ENCODE measurements at places on chromosomes 6 and 20. TPM values are rescaled to one million over a fixed set of nuclear protein-coding genes. Genes with fewer than 3 reads are reported as not detected.

HLA-DOA gene
- 11.8 TPM for total RNA-seq

- no peaks in the 10 kb centered on the region for H3K27me3 ChIP-seq
- no peaks in the 10 kb centered on the region for H3K4me1 ChIP-seq
- no peak for DNase-seq
- H3K27ac ChIP-seq, result no peak overlapping the region
- no peaks in the 10 kb centered on the region for H3K36me3 ChIP-seq
- H3K4me3 ChIP-seq, result no peak overlapping the region
Observed at GRCh38 chr20:56689852-56690485, 60.9 kb downstream of the TFAP2C start.

DNA sequence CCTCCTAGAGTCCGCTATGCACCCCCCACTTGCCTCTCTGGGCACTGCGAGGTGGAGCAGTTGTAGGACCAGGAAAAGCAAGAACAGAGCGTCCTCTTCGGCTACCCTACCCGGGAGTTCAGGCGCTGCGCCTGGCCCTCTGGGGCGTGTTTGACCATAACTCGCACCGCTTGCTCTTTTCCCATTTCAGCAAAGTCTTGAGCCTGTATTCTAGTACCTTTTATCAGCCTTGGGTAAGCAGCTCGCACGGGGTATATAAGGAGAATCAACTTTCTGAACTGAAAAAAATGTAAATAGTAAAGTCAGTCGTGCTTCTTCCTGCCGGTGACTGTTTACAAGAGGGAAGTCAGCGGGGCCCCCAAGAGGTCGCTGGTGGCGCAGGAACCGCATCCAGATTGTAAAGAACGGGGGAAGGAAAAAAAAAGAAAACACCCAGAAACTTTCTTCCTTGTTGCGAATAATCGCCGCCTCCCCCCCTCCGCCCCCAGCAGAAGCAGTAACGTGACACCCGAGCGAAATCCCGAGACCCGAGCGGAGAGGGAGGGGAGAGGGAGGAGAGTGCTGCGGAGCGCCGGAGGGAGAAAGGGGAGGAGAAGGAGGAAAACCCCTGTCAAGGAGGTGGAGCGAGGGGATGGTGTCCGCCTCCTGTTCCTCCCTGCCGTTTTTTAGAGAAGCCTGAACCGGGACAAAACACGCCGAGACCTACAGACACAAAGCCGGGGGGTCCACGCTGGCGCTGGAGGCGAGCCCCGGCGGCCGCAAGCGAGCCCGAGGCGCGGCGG is at the start of gene UST:
TSS of gene UST (plus strand) at position 668 of the 782 bp plus-strand sequence. CDS start 401 bp downstream, outside the sequence.
- peak; percentile 77 for DNase-seq
- no peaks in the 10 kb centered on the region for H3K36me3 ChIP-seq
- peaks cover 30% of the 10 kb centered on the region for H3K4me1 ChIP-seq
- peak within 1 kb of the TSS; percentile 88 for H3K4me3 ChIP-seq

GRCh38 chr20:40255365-40255764 is 433.7 kb downstream of the MAFB start:
- no peaks in the 10 kb centered on the region for H3K27me3 ChIP-seq
- no peaks in the 10 kb centered on the region for H3K36me3 ChIP-seq
- no peaks in the 10 kb centered on the region for H3K4me1 ChIP-seq

DNA sequence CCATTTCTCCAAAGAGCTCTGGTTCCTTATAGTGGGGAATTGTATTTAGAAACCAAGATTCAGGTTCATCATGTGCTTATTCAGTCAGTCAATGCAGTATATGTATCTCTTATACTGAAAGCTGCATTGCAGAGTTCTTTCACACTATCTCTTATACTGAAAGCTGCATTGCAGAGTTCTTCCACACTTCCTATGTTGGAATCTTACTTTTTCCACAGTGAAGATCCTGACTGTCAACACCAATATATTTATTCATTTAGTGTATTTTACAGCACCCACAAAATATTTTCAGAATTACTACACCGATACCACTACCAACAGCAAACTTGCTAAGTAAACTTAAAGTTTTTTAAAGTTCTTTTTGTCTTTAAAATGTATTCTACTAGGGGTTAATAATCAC is 349.3 kb upstream of the MMS22L start:
- no peak overlapping the region for H3K27ac ChIP-seq
- H3K27me3 ChIP-seq, result no peaks in the 10 kb centered on the region
- DNase-seq, result no peak
- no peak overlapping the region for H3K4me3 ChIP-seq
- no peaks in the 10 kb centered on the region for H3K4me1 ChIP-seq
- H3K36me3 ChIP-seq, result no peaks in the 10 kb centered on the region

DNA sequence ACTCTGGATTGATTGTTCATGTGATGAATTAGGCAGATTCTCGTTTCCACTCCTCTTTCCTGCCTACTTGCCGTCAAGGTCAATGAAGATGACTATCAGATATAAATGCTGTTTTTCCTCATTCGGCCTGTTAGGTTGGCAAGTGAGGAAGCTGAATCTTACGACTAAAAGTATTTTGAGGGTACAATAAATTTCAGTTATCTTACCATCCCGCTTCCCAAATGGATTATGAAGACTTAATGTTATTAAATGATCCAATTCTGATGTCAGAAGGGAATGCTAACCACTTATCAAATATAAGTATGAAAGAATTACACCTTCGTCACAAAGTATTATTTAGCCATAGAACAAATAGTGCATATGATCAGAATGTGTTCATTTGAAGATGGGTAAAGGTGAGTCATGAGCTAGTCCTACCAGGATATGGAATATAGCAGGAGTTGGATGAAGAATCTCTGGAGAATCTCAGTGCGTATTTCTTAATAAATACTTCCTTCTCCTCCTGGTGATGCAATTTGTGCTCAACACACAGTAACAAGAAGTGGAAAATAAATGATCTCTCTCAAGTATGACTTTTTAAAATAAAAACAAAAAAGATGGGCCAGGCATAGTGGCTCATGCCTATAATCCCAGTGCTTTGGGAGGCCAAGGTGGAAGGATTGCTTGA is 4.6 kb downstream of the GPLD1 start:
- no peaks in the 10 kb centered on the region for H3K36me3 ChIP-seq
- no peaks in the 10 kb centered on the region for H3K27me3 ChIP-seq
- no peak overlapping the region for H3K27ac ChIP-seq
- no peak overlapping the region for H3K4me3 ChIP-seq

DNA sequence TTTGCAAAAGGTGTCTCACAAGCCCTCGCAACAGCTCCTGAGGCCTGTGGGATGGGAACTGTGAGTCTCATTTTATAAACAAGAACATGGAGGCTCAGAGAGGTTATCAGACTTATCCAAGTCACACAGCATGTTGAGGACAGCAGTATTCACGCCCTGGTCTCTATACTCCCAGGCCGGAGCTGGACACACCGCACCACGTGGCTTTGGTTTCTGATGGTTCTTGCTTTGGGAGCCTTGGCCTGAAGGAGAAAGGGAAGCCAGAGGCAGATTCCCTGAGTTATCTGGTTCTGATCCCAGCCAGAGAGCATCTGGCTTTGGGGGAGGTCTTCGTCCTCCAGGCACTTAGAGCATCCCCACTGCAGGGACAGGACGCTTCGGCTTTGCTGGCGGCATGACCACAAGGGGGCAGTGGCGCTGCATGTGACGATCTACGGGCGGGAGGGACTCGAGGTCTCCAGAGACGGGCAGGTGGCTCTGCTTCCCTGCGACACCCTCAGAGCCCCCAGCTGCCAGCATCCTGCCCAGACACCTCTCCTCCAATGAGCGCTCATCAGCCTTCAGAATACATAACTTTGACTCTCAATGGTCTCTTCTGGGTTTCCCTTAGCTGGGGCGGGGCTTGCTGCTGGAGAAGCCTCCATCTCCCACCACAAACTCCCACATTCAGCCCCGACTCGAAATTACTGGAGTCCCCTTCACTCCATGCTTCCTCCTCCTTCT is 51.4 kb upstream of the SAYSD1 start:
- no peak overlapping the region for H3K4me3 ChIP-seq
- no peak overlapping the region for H3K27ac ChIP-seq
- peaks cover 3% of the 10 kb centered on the region for H3K36me3 ChIP-seq
- H3K27me3 ChIP-seq, result no peaks in the 10 kb centered on the region
- peaks cover 12% of the 10 kb centered on the region for H3K4me1 ChIP-seq

DNA sequence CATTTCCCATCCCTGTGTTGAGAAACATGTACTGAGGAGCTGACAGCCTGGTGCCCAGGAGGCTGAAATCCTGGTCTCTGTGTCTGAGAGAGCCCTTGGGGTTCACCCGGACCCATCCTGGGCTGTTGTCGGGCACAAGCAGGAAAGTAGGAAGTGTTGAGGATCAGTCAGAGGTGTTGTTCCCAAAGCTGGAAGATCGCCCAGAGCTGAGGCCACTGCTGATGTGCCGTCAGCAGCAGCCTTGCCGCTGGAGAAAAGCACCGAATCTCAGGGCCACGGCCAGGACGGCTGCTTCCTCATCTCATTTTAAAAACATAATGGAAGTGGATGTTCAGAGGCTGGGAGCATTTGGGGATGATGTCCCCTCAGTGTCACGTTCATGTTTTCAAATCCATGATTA is 218.5 kb downstream of the UST start:
- no peaks in the 10 kb centered on the region for H3K4me1 ChIP-seq
- H3K4me3 ChIP-seq, result no peak overlapping the region
- no peak overlapping the region for H3K27ac ChIP-seq
- H3K27me3 ChIP-seq, result no peaks in the 10 kb centered on the region

All from activated CD8-positive, alpha-beta memory T cell treated with anti-CD3 and anti-CD28 coated beads, Interleukin-2, amount 10 ng/mL, durations not matched to agents 7 days and 5 days (primary cell).